ENCODE measurements at places on chromosomes 5 and 9.

DNA sequence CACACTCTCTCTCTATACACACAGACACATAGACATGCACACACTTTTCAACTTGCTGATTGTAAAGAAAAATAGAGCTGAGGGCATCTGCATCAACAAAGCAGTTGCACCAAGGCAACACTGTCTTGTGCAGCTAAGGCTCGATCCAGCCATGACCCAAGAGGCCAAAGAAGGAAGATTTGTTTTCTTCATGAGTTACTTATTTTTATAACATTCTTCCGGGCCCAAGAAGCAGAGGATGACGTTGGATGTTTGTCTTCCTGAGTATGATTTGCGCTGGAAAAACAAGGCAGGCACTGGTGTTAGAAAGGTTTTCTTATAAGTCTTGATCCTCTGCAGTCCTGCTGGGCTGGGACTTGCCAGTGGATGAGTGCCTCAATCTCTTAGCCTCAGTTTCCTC lies 344.1 kb downstream of the ADAMTS6 start:
- DNase-seq: no peak

DNA sequence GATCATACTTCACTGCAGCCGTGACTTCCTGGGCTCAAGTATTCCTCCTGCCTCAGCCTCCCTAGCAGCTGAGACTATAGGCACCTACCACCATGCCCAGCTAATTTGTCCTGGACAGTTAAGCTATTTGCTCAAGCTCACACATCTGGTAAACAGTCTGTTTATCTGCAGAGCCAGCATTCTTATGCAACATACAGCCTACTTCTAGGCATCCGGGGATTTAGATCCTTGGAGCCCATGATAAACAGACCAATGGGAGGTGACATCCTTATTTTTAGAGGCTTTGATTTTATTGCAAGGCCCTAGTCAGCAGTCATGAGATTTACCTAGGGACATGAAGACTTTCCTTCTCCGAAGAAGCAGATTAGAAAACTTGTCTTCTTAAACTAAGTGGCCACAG lies 21.0 kb downstream of the ATOX1 start:
- no peak for DNase-seq

- no peak for DNase-seq
Measured at GRCh38 chr9:10005206-10005605, 607.6 kb downstream of the PTPRD start.

GRCh38 chr9:31188496-31188895 lies 1195.9 kb upstream of the ACO1 start:
- no peak for DNase-seq

DNA sequence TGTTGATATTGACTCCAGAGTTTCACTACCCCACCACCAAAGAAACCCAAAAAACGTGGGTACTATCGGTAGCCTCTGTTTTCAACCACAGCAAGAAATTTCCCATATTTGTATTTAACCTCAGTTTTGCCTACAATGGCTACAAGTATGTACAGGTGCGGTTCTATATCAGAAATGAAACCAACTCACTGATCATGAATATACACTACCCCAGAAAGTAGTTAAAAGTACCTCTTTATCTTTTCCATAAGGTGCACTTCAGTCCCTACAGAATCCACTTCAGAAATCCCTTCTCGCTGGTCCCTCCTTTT lies 140.6 kb upstream of the SLC12A2 start:
- no peak for DNase-seq

DNA sequence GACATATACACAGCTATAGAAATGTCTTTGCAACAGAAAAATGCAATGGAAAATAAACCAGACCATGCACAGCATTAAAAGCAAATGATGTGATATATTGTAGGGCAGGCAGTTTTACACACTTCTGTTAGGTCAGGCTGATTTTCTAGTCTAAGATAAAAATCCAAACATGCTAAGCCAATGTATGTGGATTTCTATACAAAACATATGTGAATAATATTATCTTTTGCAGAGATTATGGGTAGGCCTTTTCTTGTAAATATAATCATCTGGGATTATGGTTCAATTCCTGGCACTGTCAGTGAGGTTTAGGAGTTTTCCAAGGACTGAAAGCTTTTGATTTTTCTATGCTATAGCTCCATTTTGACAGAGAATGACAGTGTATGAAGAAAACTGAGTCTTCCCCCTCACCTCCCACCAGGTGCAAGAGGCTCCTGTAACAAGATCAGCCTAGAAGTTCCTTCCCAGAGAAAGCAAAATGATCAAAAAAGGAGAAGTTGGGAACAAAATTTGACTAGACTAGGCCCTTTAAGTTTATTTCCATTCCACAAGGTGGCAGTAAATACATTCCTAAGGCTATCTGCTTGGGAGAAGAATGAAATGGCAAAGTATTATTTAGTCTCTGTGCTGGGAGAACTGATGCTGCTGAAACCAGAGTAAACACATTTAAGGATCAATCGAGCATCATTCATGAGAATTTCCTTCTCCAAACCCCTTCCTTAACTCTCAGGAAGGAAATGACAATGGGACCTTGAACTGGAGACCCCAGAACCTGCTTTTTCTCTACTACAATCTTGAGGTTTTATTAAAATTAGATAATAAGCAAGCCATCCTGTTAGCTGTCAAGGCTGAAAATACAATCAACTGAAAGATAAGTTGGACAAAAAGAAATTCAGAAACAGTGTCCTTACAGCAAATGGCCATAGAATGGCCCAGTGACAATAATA lies 133.0 kb upstream of the TUT7 start:
- peak; percentile 17 for DNase-seq

DNA sequence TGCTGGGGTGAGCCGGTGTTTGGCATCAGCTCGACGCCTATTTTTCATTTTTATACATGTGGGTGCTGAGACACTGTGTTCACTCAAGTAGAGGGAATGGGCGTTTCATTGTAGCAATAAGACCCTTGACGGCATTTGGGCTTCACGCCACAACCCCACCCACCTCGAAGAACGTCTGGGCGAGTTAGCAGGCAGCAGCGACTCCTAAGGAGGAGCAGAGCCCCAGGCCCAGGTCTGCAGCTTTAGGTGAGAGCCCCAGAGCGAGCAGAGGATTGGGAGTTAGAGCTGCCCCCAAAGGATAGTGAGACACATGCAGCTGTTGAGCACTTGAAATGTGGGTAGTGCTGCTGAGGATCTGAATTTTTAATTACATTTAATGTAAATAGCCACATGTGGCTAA lies 1.6 kb upstream of the ZFP62 start:
- no peak for DNase-seq

GRCh38 chr9:14301583-14302021 lies 12.3 kb downstream of the NFIB start:
- DNase-seq: no peak

- no peak for DNase-seq
Measured at GRCh38 chr5:77133061-77133758, 46.1 kb upstream of the ZBED3 start.

GRCh38 chr9:38360839-38361472 lies 31.5 kb upstream of the ALDH1B1 start:
- no peak for DNase-seq

- DNase-seq: no peak
Measured at GRCh38 chr5:180370861-180371641, 17.9 kb upstream of the GFPT2 start.

GRCh38 chr9:98944734-98945074 lies 997 bp downstream of the COL15A1 start:
- no peak for DNase-seq

GRCh38 chr5:35644543-35644942 lies 26.9 kb downstream of the SPEF2 start:
- no peak for DNase-seq

- no peak for DNase-seq
Measured at GRCh38 chr5:40955313-40955712, 46.0 kb downstream of the C7 start.

- no peak for DNase-seq
Measured at GRCh38 chr5:80676706-80677105, 21.9 kb upstream of the DHFR start.

DNA sequence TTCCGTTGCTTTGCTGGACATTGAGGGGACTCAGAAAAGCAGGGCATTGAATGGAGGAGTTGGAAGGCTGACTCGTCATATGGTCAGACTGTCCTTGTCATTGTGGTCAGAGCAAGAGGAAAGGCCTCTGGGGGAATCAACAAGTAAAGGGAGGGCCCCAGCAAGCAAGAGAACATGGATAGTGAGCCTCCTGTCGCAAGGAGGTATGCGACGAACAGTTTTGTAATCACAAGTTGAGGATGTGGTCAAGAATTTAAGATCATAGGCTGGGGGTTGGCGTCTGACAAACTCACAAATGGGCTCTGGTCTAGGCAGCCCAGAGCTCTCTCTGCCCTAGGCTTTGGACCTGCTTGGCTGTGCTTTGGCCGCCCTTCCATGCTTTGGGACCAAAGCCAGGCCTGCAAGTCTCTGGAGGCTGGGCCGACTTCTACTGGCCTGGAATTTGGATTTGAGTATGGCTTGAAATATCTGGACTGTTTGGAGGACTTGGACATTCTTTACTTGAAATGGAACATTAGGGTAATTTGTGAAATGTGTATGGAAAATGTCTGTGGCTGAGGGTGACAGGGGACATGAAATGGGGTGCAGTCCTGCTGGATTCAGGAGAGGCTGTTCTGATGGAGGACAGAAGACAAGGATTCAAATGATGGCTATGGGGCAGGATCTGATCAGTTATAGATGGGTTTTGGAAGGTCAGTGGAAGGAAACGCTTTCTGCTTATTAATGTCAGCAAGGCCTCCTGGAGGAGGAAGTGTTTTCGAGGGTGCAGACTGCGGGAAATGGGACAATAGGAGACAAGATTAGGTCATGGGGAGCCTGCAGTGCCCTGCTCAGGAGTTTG lies 19.2 kb upstream of the NDST1 start:
- no peak for DNase-seq

GRCh38 chr5:69238760-69239251 lies 4.1 kb downstream of the CDK7 start:
- DNase-seq: no peak

GRCh38 chr5:149240354-149240998 lies 31.2 kb upstream of the AFAP1L1 start:
- DNase-seq: no peak

DNA sequence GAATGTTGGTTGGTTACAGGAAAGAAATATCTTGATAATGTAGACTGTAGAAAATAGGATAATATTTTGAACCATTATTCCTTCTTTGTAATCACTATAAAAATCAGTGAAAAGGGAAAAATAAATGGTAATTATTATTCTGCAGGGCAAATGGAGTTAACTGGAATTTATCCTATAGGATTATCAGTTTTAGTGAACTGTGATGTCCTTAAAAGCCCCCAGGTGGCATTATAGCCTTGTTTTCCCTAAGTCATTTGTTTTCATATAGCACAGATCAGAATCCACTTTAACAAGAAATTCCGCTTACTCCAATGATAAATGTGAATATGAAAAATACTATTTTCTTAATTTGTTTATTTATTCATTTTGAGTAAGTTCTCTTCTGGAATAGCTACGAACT lies 26.2 kb upstream of the WDR41 start:
- no peak for DNase-seq

GRCh38 chr9:99241106-99241505 lies 19.0 kb downstream of the SEC61B start:
- DNase-seq: no peak

GRCh38 chr9:130718562-130718961 lies 25.0 kb downstream of the EXOSC2 start:
- no peak for DNase-seq

DNA sequence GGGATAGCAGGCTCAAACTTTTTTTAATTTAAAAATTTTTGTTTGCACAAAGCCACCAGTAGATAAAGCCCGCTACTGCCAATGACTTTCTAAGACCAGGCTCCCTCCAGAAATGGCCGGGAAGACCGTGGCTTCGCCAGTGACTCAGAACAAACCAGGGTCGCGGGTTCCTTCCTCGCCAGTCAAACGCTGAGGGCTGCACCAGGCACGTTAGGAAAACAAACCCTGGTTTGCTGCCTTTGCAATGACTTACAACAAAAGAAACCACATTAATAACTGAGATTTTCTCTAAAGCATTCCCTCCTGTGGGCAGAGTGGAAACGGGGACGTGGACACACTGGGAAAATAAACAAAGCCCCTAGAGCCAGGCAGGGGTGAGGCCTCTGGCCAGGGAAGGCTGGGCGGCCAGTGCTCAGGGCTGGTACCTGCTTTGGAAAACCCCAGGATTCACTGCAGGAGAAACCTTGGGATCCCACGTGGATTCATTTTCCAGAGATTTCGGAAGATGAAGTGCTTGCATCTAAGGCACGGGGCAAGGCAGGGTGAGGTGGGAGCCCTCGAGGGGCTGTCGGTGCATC lies 3.8 kb downstream of the PRRX2 start:
- peak; percentile 6 for DNase-seq

DNA sequence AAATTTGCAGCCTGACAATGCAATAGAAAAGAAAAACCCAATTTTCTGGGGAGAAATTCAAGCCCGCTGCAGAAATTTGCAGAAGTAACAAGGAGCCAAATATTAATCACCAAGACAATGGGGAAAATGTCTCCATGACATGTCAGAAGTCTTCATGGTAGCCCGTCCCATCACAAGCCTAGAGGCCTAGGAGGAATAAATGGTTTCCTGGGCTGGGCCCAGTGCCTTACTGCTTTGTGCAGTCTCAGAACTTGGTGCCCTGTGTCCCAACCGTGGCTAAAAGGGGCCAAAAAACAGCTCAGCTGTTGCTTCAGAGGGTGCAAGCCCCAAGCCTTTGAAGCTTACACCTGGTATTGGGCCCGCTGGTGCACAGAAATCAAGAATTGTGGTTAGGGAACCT lies 23.6 kb upstream of the EGFLAM start:
- no peak for DNase-seq

GRCh38 chr9:126756876-126757415 lies 47.9 kb upstream of the ZBTB43 start:
- DNase-seq: no peak

- DNase-seq: no peak
Measured at GRCh38 chr5:118258223-118258622, 730.1 kb downstream of the DTWD2 start.

DNA sequence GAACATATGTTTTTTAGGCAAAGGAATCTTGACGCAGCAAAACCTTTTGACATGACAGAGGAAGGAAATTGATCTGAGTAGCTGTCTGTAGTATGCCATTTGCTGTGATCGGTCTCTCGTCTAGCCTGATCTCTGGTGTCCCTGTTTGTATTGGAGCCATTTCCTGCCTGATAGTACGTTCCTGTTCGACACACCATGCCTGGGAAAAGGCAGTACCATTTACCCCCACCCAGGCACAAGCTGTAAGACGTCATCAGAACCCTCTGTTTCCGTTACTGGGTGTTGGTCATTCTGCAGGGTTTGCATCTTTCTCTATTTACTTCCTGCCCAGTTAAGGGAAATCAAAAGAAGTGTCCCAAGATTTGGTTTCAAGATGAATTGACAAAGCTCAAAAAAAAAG lies 129.7 kb downstream of the CEMIP2 start:
- DNase-seq: no peak

DNA sequence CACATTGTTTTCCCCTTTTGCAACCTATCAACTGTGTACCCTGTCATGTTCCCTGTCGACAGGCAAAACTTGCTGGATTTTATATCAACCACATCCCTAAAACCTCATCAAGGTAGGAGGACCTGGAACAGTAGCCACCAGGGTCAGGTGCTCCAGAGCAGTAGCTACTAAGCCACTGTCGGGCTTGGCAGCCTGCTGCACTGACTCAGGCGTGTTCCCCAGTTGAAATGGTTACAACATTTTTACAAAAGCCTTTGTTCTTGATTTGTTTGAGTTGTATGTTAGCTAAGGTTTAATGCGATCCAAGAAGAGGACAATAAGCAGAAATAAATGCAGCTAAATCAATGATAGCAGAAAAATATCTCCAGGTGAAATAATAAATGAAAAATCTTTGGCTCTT lies 407.4 kb upstream of the TLE4 start:
- DNase-seq: no peak

GRCh38 chr9:33638391-33638915 lies 114.4 kb downstream of the ANKRD18B start:
- DNase-seq: peak; percentile 76

Measured in GDM1 (cell line).